ENCODE measurements at places on chromosomes 2 and 18.

- DNase-seq: no peak
These were observed 167.9 kb downstream of the MGAT5 start for GRCh38 chr2:134421556-134422328.

DNA sequence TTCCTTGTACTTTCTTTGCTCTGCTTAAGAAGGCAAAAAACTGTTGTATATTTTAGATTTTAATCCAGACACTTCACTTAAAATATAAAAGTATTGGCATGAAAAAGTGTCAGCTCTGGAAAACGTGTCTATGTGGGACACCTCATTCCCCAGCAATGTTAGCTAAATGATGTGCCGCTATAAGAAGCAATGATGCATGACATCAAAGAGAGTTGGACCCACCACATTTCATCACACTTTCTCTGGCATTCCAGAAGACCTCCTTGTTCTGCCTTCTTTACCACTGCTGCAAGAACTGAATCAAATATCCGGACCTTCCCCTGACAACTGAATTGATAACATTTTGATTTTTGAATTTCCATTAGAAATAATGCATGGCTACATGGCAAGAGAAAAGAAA is 242.4 kb upstream of the TANK start:
- no peak for DNase-seq

- DNase-seq: no peak
These were observed 88.1 kb upstream of the PKDCC start for GRCh38 chr2:41959760-41960159.

- DNase-seq: no peak
These were observed 36.7 kb downstream of the MTERF4 start for GRCh38 chr2:241065355-241065803.

DNA sequence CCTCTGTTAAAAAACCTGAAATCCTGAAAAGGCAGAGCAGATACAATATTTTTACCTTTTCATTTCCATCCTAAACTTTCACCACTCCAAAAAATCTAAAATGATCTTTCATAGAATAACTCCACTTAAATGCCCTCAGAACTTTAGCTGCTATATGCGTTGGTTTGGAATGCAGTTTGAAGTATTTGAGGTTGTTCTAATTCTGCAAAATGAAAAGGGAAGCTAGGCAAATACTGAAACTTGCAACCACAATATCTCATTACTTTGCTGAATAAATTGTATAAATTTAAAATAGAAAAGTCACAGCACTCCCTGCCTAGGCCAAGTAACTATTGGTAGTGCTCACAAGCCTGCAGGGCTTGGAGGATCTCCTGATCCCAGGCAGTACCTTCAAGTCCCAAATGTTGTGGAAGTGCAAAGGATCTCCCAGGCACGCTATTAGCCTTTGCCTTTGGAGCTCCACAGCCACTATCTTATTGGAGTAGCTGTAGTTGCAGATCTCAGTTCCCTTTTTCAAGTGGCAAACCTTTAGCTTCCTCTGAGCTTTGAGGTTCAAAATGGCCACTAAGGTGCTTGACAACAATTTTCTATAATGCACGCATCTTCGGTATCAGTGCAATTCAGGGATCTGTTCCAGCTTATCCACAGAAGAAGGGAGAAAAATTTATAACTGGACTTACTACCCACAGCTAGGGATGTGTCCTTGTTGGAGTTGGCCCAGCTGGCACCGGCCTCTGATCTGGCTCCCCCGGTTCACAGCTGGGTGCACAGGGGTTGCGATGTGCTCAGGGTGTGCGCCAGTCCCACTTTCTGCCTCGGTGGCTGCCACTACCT is 43.4 kb upstream of the ANKRD62 start:
- no peak for DNase-seq

DNA sequence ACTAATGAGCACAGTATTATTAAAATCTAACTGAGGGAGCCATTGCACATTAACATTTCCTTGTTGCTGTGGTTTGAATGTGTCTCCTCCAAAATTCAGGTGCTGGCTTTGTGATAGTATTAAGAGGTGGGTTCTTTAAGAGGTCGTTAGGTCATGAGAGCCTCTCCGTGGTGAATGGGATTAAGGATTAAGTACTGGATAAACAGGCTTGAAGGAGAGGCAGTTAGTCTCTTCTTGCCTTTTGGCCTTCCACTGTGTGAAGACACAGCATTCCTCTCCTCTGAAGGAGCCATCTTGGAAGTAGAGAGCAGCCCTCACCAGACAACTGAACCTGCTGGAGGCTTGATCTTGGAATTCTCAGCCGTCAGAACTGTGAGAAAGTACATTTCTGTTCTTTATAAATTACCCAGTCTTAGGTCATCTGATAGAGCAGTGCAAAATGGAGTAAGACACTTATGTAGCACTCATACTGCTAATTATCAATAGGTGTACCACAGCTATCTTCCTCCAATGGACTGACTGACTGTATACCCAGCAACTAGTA is 182.7 kb downstream of the MYO3B start:
- DNase-seq: no peak

GRCh38 chr2:126343136-126343535 is 312.8 kb upstream of the GYPC start:
- DNase-seq: no peak

GRCh38 chr2:205706769-205707381 is 24.6 kb downstream of the NRP2 start:
- DNase-seq: no peak

DNA sequence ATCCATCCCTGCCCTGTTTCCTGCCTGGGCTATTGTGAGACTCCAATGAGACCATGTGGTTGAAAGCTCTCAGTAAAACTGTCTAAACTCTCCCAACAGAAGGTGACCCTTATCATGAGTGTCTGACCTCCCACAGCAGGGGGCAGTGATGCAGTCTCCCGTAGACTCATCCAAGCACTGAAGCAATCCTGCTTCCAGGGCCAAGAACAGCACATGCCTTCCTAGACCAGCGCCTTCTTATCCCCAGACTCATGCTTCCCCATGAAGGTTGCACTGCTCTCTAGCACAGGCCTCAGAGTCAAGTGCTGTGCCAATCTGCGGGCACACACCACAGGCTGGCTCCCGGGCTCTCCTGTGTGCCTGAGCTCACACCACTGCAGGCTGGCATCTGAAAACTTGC is 112.3 kb downstream of the TNS1 start:
- DNase-seq: no peak

- no peak for DNase-seq
These were observed 262.5 kb upstream of the RAB6C start for GRCh38 chr2:129716781-129717559.
